Activated T-helper 1 cell treated with anti-CD3 and anti-CD28 coated beads, Interleukin-2, amount 50 U/mL, for 16 hours (primary cell): ENCODE measurements at places on chromosomes 2 and 18.

DNA sequence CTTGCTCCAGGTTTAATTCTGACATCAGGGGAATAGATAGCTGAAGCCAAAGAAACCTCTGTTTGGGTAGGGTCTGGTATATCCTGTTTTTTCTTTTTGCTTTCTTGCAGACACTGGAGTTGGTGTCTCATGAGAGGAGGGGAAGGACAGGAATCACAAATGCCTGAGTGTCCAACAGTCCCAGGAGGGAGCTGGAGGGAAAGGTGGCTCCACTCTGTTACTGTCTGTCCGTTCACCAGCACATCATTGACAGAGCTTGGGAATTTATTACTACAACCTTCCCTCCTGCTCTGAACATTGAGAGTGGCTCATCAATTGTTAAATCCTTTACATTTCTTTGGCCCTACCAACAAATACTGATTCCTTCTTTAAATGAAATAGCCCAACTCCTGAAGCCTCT lies 152.3 kb upstream of the NOSTRIN start:
- no peak for DNase-seq

GRCh38 chr2:30950339-30950738 lies 143.1 kb upstream of the CAPN13 start:
- no peak for DNase-seq

DNA sequence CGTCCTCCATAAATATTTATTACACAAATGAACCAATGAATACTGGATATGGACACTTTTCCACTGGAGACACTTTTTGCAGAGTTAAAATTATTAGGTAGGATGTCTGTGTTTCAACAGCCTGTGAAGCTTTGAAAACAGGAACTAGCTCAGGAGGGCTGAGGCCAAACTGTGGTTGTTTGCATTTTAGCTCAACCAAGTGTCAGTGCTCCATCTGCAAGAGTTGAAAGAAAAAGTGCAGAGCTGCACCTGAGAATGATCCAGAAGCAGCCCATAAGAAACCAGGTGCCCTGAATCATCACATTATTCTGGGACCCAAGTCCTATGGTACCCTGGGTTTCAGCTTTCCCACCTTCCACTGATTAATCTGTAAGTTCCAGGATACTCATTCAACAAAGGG lies 180.4 kb downstream of the TRIB2 start:
- no peak for DNase-seq

DNA sequence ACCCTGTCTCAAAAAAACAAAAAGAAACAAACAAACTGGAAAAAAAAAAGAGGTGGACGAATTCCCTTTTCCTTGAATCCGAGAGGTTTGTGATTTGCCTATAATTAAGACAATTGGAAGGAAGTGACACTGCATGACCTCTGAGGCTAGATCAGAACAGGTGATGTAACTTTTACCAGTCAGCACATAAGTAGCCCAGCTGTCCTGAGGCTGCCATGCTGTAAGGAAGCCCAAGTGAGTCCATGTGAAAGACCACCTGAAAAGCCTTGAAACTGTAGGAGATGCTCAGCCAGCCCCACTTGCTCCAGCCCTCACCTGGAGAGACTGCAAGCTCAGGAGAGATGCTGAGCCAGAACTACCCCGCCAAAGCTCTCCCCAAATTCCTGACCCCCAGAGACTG lies 166.8 kb downstream of the TGIF1 start:
- no peak for DNase-seq
